Posterior vena cava (tissue), 2 donors: ENCODE measurements at places on chromosomes 5 and 9.
A peak's percentile ranks its signal among the peaks of the same experiment; 100 is the strongest.

DNA sequence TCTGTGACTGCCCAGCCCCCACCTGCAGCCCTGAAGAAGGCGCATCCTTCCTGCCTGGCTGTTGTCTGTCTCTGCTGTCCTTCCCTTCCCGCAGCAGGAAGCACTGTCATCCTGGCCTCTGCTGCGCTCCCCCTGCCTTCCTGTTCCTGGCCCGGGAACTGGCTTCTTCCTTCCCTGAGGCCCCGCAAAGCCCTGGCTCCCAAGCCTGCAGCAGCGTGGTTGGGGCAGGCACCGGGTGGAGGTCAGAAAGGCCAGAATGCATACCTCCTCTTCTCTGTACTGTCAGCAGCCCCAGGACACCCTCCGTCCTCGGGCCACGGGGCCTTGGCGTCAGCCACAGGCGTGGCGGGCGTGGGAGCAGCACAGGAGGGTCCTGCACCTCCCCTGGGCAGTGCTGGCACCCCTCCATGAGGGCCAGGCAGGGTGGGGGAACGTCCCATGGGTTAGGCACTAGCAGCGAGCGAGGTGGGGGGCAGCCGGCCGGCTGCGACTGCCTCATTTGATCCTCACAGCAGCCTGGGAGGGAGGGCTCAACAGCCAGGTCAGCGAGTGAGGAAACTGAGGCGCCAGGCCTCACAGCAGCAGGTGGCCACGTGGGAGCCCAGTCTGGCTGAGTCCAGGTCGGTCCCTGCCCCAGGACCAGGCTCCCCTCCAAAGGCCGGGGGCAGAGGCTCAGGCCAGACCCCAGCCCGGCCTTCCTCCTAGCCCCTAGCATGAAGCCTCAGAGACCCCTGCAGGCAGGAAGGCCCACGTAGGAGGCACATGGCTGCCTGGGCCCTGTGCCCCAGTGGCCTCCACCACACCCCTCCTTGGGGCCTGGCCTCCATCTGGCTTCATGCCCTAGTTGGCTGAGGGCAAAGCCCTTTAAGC is 9.4 kb downstream of the FLT4 start:
- DNase-seq: peak; percentile 80

- DNase-seq: no peak
Measured at GRCh38 chr5:155023320-155023719, 9.8 kb downstream of the KIF4B start.

- no peak for DNase-seq
Measured at GRCh38 chr5:36105819-36106218, 39.1 kb upstream of the UGT3A2 start.

DNA sequence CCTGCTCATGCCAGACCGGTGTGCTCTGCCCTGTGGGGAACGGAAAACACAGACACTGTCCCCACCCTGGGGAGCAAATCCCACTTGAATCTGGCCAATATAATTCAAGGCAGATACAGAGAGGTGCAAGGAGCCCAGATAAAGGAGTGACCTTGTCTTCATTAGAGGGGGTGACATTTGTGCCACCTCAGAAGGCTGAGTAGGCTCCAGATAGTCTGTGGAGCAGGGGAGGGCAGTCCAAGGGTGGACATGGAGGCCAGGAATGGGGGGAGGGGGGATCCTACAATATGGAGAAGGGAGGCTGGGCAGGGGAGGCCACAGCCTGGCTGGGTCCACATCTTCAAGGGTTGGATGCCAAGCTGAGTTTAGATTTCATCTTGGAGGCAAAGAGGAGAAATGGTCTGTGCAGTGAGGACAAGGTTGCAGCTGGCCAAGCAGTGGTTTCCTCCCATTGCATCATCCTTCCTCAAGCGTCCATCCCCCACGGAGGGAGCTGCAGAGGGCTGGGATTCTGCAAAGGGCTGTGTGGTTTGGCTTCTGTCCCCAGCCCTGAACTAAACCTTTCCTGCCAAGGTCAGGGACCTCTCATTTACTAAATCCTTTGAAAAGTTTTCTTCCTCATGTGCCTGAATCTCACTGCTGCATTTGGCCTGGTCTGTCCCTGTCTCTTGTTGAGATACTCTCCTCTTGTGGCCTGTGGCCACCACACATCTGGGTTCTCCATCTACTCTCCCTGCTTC is 60.1 kb downstream of the GALNT12 start:
- peak; percentile 93 for DNase-seq

DNA sequence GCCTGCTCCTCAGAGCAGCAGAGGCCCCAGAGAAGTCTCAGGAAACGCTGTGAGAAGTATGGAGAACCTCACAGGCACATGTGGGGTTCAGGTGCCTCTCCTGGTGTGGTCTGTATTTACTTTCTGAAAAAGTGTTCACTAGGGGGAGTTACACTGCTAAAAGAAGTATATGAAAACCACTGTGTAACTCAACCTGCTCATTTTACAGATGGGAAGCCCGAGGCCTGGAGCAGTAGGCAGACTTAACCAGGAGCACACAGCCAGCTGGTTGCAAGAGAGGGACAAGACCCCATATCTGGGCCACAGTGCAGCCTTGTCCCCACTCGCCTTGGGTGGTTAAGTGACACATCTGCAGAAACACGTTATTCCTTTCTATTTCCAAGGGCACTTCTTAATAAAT is 112.8 kb upstream of the SAP30L start:
- no peak for DNase-seq
